RCC 7860 (cell line): ENCODE measurements at places on chromosomes 6 and 20.

- DNase-seq: peak; percentile 23
Measured at GRCh38 chr6:4291453-4292403, 156.4 kb upstream of the ECI2 start.

GRCh38 chr6:83870649-83871048 is 11.2 kb downstream of the CYB5R4 start:
- no peak for DNase-seq

GRCh38 chr6:140915551-140915950 is 1217.2 kb upstream of the GJE1 start:
- DNase-seq: no peak

DNA sequence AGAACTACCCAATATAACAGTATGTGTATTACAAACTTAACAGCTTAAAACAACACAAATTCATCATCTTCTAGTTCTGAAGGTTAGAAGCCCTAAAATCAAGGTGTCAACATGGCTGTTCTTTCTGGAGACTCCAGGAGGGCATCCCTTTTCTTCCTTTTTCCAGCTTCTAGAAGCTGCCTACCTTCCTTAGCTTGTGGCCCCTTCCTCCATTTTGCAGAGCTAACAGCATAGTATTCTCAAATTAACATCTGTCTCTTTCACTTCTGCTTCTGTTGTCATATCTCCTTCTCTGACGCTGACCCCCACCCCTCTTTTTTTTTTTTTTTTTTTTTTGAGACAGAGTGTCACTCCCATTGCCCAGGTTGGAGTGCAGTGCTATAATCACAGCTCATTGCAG is 52.8 kb upstream of the AKIRIN2 start:
- no peak for DNase-seq

GRCh38 chr6:44642870-44643522 is 255.5 kb downstream of the CDC5L start:
- DNase-seq: peak; percentile 85

DNA sequence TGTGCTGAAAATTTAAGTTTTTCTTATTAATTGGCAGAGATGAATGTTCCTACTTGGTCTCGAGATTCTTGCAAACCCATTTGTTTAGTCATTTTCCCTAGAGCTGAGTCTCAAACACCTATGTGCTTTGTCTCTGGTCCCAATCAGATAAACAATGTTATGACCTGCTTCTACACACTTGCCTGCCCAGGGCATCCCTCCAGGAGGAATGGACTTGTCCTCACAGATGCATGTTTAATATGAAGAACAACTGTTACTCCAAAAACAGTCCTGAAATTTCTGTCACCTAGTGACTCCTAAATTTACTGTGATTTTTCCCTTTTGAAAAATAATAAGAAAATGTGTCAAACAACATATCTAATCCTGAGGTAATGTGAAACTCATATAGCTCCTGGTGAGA is 43.7 kb downstream of the HDGFL1 start:
- DNase-seq: no peak

GRCh38 chr6:71642793-71643192 is 243.6 kb upstream of the RIMS1 start:
- DNase-seq: no peak

GRCh38 chr20:46282669-46283068 is 25.6 kb downstream of the CDH22 start:
- no peak for DNase-seq

DNA sequence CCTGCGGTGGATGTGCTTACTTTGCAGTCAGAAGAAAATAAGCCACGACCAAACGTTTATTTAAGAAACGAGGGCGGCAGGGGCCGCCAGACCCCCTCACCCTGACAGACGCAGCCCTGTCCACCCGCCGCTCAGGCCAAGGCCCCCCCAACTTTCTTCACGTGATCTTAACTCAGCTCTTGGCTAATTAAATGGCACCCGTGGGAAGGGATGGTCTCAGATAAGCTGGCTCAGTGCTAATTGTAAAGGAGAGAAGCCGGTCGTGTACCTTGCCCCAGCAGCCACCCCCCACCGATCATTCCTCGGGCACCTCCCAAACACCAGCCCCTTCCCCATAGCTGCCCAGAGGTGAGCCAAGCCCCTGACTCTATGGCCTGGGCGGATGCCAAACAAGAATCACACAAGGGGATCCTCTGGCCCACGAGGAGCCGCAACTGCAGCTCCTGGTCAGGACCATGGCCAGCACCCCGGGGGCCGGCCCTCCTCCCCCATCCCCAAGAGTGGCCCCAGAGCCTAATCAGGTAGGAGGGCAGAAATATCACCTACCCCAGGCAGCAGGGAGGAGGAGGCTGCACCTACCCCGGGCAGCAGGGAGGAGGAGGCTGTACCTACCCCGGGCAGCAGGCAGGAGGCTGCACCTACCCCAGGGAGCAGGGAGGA is 11.2 kb downstream of the KCNQ2 start:
- no peak for DNase-seq

DNA sequence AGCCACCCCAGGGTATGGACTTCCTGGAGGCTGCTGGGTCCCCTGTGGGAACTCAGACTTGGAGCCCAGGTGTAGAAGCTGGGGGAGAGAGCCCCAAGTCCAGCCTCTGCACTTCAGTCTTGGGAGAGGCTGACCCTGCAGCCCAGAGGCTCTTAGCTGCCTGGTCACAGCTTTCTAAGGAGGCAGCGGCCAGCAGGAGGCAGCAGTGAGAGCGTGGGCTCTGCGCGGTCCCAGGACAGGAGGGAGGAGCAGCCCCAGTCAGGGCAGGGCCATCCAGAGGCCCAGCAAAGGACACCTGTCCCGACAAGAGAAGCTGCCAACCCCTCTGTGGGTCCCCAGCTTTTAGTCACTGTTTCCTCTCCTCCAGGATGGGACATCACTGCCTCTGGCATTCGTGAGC is 9.4 kb downstream of the TREML2 start:
- no peak for DNase-seq

DNA sequence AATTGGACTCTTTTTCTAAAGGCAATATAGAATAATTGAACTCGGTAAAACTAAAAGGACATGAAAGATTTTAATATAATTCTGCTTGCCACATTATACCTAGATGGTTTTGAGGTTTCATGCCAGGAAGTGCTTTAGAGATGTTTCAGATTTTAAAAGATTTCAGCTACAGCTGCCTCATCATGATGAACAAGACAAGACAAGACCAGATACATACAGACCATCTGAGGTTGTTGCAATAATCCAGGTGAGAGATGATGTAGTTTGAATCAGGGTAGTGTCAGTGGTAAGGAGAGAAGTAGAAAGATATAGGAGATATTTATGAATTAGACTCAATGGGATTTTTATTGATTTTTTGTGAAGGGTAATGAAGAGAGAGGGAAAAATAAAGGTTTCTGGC is 374.3 kb upstream of the HSF2 start:
- no peak for DNase-seq

DNA sequence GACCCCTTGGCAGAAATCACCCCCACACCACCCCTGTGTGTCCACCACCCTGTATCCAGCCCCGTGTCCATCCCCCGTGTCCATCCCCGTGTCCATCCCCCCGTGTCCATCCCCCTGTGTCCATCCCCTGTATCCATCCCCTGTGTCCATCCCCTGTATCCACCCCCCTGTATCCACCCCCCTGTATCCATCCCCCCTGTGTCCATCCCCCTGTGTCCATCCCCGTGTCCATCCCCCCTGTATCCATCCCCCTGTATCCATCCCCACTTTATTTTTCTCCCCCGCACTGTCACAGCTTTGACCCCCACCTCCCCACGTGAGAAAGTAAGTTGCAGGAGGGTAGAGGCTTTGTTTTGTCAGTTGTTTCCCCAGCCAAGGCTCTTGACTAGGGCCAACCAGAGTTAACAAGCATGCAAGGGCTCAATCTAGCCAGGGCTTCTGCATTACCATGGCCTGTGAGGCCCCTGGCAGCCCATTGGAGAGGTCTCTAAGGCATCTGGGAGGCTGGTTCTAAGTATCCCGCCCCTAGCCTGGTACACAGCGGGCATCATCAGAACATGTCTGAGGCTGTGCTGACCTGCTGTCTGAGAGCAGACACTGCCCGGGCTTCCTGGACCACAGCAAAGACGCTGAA is 18.1 kb upstream of the SIRPA start:
- DNase-seq: no peak

DNA sequence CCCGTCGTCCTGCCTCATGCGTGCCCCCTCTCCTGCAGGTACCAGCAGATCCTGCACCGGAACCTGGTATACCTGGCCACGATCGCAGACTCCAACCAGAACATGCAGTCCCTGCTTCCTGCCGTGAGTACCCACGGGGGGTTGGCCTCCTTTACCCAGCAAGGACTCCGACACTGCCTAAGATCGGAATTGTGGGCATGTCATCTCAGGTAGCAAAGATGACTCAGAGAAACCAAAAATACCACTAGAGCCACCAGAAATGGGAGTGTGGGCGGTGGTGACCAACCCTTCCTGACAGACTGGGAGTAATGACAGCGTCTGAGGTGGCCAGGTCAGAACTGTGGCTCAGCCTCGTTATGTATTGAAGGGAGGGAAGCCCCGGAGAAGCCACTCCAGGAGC is 16.3 kb downstream of the SS18L1 start:
- DNase-seq: peak; percentile 91

GRCh38 chr20:24701668-24702067 is 232.2 kb downstream of the SYNDIG1 start:
- no peak for DNase-seq

DNA sequence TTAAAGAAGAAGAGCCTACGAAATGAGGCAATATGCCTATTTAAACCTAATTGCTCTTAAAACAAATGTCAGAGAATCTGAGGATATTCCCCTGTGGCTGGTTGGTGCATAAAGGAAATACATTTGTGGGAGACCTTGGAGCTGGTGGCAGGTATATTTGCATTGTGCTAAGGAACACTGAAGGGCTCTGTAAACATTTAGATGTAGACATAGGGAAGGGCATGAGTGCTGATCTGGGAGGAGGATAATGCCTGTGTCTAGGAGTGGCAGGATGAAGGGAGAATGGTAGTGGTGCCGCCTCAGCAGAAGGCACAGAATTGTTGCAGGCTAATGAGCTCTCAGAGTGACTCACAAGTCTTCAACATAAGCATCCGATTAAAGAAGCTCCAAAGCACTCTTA is 85.8 kb downstream of the CD164 start:
- no peak for DNase-seq

DNA sequence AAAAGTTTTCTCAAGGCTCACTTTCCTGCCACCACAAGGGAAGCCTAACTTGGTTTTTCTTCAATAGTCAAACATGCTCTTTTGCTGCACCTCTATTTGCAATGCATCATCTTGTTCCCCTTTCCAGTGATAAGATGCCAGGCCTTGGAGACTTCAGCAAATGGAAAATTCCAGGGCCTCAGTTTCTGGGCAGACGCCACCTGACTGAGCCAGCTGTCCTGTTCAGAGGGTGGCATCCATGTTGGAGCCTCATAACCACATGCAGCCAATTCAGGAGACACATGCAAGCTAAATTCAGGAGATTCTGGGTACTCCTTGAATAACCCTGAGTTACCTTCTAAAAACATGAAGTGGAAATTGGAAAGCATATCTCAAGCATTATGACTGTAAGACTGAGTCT is 285.6 kb upstream of the RNF24 start:
- DNase-seq: no peak

GRCh38 chr20:31819083-31819784 is at the start of gene MYLK2:
Gene MYLK2 (plus strand): TSS chr20:31819356. CDS start chr20:31819581, 225 bp downstream.
- DNase-seq: no peak

- no peak for DNase-seq
Measured at GRCh38 chr6:43020847-43021246, 576 bp upstream of the RRP36 start.

DNA sequence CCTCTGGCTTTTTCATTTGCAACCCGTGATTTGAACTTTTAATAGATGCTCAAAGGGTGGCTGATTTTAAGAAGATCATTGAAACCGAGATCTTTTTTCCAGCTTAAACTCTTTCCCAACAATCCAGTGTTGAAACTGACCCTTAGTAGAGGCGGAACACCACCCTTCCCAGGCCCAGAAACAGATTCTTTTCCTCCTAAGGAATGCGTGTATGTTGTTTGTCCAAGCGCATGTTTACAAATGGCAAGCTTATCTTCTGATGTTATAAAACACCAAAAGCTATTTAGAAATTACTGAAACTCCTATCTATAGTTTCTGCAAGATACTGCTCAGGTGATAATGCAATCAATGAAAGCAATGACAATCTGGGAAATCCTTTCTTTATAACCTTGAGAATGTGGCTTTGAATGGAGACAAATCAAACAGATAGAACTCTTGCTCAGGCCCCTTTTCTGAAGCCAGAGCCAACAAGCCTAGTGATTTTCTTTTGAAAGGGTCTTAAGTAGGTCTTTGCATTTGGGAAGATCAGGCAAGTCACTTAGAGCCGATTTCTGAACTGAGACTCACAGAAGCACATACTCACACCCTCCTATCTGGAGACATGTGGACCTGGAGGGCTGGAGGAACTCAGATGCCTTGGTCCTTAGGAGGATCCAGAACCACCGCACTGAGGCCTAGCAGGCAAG is 9.1 kb downstream of the BANF2 start:
- no peak for DNase-seq

DNA sequence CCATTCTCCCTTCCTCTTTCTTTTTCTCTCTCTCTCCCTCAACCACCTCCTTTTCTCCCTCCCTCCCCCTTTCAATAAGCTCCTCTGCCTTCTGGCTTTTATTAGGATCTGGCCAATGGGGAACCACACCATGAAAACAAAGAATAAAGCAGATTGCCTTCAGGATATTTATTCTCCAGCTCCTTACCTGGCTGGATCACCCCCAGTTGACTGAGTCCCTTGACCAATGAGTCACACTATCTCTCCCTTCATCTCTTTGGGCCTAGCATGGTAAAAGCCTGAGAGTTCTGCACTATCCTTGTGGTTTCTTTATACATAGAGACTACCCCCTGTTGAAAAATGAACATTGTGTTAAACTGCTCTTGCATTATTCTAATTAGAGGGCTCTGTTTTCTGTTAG is 476.8 kb downstream of the EPHA7 start:
- DNase-seq: no peak

GRCh38 chr20:60820918-60821317 is 431.1 kb upstream of the CDH4 start:
- no peak for DNase-seq

DNA sequence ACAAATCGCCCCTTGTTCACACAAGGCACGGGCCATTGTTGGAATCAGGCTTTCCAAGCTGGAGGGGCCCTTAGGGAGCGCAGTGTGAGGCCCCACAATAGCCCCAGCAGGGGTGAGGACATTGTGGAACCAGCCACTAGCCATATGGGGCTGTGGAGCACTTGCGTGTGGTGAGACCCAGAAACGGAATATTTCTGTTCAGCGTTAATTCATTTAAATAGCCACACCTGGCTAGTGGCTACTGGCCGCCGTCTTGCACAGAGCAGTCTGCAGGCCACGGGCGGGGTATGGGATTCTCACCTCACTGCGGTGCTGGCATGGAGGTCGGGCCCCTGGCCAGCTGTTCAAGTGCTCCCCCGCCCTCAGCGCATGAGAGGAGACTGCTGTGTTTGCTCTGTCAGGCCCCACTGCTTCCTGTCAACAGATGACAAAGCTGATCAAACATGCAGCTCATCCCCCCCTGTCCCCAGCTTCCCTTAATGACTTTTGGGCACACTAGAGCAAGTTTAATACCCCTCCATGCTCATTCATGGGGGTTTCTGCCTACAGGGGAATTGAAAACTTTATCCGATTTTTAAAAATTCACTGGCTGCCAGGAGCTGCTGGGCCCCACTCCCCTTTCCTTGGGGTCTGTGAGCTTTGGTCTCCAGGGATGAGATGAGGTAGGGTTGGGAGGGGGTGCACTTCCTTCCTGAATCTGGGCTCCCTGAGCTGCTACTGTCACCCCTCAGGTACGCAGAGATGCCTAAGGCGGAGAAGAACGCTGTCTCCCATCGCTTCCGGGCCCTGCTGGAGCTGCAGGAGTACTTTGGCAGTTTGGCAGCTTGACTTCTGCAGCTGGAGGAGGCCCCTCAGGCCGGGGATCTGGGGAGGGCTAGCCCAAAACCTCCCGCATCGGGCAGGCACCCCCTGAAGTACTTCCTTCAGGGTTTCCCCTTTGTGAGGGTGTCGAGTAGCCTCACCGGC is 13.6 kb downstream of the ITPA start:
- peak; percentile 35 for DNase-seq
